ENCODE measurements at places on chromosomes 16 and 17.

DNA sequence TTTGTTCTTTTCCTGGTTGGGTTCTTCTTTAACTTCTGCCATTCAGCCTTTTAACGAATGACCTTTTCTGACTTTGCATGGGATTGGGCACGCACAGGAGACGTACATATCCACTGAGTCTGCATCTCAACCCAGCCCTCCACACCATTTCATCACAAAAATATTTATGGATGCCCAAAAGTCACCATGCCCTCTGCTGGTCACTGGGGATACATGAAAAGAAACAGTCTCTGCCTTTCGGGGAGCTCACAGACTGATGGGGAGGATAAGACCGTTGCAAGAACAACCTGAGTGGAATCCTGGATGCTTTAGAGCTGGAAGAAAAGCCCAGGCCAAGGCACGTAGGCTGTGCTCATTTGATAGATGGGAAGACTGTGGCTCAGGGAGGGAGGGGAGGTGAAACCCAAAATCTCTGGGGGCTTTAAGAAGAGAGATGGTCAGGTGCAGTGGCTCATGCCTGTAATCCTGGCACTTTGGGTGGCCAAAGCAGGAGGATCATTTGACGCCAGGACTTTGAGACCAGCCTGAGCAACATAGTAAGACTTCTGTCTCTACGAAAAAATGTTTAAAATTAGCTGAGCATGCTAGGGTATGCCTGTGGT, 7.9 kb upstream of the MT2A start:
- DNase-seq: no peak

- DNase-seq: no peak
These were observed 151.5 kb upstream of the GOT2 start for GRCh38 chr16:58885528-58886170.

GRCh38 chr16:78669994-78670393, 570.5 kb downstream of the WWOX start:
- DNase-seq: no peak

- no peak for DNase-seq
These were observed 662 bp downstream of the COTL1 start for GRCh38 chr16:84617041-84617790.

- DNase-seq: no peak
These were observed 12.8 kb upstream of the GNG13 start for GRCh38 chr16:813204-813915.

GRCh38 chr16:63442246-63442645, 1406.0 kb upstream of the CDH8 start:
- no peak for DNase-seq
